Stimulated activated CD4-positive, alpha-beta T cell treated with anti-CD3 and anti-CD28 coated beads, Interleukin-4, amount 100 ng/mL, for 48 hours (primary cell): ENCODE measurements at places on chromosomes 5 and 9.

DNA sequence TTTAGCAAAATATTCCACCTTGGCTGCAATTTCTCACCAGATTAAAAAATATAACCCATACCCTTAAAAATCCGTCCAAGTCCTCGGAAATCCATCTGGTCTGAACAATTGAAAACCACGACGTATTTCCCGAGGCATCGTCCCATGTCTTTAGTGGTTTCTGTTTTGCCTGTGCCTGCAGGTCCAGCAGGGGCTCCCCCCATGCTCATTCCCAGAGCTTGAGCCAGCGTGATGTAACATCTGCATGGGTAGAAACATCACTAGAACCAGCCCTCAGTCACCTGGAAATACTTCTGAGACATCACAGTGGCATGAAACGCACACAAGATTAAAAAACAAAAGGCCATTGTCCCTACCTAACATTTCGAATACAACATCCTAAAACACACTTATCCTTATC, 114.0 kb downstream of the DNAH5 start:
- DNase-seq: no peak

- DNase-seq: no peak
These were observed 194.7 kb downstream of the CHSY3 start for GRCh38 chr5:130099008-130099407.

GRCh38 chr5:53034832-53035231, 45.7 kb downstream of the ITGA2 start:
- DNase-seq: no peak

DNA sequence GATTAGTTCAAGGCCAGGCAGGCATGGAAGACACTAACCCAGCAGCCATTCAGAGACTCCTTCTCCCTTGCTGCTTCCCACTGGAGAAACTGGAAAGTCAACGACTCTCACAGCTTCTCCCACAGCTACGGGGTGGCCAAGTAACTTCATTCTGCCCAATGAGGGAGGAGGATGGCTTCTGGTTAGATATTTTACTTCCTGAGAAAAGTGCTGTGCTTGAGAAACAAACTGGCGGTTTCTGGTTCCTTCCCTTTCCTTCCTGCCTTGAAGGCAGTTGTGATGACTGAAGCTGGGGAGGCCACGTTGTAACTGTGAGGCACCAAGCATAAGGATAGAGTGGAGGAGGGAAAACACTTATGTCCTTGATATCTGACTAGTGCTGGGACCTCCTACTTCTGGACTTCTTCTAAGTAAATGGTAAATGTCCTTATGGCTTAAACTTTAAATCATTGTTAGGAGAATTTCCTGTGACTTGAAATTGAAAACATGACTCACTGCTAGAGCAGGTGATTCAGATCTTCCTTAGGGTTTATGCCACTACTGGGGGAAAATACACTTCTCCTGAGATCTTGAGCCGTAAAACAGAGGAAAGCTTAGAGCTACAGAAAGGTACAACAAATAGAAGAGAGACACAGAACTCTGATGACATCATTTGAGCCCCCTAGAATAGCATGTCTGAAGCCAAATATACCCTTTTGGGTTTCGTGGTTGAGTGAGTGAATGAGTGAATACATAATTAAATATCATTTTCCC, 3.1 kb upstream of the GNPDA1 start:
- peak; percentile 49 for DNase-seq

GRCh38 chr5:94432499-94432898, 185.9 kb downstream of the KIAA0825 start:
- DNase-seq: no peak

GRCh38 chr5:118115791-118116190, 872.6 kb downstream of the DTWD2 start:
- DNase-seq: no peak

- no peak for DNase-seq
These were observed 171.2 kb upstream of the S1PR3 start for GRCh38 chr9:88820055-88820454.

DNA sequence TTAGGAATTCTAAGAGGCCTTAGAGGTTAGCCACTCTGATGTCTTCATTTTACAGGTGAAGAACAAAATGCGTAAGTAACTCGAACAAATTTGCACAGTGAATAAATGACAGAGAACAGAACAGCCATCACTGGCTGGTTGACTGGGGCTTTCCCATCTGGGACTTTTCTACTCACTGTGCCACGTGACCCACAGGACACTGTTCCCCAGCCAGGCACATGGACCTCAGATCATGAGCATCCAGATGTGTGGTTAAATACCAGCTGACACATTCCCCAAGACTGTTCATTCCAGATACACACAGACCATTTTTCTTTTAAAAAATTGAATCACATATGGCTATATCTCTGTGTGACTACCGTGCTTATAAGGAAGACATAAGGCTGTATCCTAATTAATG, 25.8 kb upstream of the MED10 start:
- no peak for DNase-seq
